ENCODE measurements at places on chromosomes 1 and 21. TPM values are rescaled to one million over a fixed set of nuclear protein-coding genes. Genes with fewer than 3 reads are reported as not detected.

DNA sequence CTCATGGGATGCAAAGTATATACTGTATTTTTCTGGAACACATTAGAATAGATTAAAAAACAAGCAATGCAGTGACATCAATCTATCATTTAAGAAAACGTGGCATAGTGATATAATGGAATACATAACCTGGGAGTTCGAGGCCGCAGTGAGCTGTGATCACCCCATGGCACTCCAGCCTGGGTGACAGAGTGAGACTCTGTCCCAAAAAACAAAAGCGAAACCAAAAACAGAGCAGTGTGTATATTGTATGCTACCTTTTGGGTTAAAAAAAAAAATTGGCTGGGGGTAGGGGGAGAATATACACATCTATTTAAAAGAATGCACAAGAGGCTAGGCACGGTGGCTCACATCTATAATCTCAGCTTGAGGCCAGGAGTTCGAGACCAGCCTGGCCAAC is 13.5 kb downstream of the SLC2A1 start:
- no peak for DNase-seq
- peak overlapping the region; percentile 72 for H3K4me3 ChIP-seq
- H3K4me1 ChIP-seq: peaks cover 85% of the 10 kb centered on the region

TNFRSF4 gene
- total RNA-seq: 3.1 TPM

CFHR1 gene
- not detected for total RNA-seq

- H3K4me3 ChIP-seq: no peak overlapping the region
- no peak for DNase-seq
- no peaks in the 10 kb centered on the region for H3K36me3 ChIP-seq
These were observed 426.8 kb upstream of the ADAMTS5 start for GRCh38 chr21:27393726-27394125.
